ENCODE measurements at places on chromosomes 3 and 15. TPM values are rescaled to one million over a fixed set of nuclear protein-coding genes. Genes with fewer than 3 reads are reported as not detected.

Gene GABRR3
- not detected for total RNA-seq

Gene SENP7
- 10.1 TPM for total RNA-seq

Gene SERINC4
- 0.14 TPM for total RNA-seq

DNA sequence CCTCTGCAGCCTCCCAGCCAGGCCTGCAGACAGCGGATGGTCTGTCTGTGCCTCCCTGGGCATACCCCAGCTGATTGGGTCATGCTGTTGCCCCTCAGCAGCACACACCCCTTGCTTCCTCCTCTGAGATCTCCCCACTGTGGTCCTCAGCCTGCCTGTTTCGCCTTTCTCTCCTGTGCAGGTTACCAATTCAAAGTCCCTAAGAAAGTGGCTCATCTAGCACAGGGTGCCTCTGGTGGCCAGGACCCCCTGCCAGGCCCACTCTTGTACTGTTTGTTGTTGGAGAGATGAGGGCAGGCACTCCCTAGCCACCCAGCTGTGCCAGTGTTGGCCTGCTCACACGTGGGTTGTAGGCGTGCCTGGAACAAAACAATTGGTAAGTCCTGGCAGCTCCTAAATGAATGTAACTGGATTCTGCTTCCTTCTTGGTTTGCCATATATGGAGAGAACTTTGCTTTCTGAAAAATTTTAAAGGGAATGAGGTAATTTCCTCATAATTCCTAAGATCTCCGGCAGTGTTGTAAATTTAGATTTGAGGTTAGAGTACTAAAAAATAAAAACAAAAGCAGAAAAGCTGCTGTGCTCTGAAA is 213.2 kb upstream of the IL12A start:
- DNase-seq = no peak

DNA sequence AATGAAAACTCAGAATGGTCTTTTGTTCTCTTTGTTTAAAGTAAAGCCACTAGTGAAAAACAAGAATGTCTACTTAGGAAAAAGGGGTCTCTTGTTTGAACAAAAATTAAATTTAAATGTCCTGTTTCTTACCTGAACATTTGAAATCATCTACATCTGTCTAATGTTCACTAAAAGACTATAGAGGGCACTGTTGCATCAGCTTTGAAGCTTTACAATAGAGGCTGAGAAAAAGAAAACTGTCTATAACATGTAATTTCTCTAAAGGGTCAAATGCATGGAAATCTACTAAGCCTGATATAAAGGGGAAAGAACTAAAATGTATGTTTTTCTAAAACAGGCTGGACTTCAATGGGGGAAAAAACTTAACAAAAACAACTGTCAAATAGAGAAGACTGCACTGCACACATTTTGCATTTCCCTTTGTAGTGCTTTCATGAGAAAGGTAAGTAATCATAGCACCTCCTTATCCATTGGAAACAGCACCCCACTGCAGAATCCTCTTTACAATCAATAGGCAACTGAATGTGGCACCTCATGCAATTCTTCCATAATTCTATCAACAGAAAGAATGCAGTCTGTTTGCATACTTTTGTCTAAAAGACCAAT is 26.3 kb downstream of the DPH6 start:
- no peak for DNase-seq

GRCh38 chr3:162142511-162142910 is 645.9 kb downstream of the OTOL1 start:
- DNase-seq = no peak

- no peak for DNase-seq
These were observed 347.7 kb downstream of the ZBBX start for GRCh38 chr3:167032267-167032876.

DNA sequence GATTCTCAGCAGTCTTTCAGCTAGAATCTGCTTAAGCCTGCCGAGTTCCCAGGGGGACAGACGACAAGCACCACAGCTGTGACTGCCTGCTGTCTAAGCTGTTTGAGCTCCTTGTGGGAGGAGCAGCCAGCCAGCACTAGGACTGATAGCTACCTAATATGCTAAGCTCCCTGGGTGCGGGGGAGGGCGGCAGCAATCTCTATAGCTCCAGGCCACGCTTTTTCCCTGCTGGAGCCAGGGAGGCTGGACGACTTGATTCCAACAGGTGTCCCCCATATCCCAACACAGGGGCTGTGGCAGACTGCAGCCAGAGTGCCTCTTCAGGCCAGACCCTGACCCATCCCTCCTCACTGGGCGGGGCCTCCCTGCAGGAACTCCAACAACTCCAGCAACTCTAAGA is 134.1 kb upstream of the ARPP21 start:
- DNase-seq = no peak

DNA sequence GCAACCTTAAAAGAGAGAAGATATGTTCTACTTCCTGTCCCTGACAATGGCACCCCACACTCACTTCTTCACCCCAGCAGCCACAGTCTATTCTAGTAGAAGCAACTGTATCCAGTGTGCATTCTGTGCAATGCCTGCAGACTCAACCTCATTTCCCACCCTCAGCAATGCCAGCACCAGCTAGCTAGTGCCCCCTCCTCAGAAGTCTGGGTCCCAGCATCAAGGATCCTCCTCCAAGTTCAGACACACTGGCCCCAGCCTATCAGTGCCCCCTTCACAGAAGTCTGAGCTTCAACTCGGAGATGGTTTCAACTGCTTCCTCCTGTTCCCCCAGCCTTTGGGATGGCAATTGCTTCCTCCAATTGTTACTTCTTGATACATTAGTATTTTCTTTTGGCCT is 268.3 kb downstream of the MEX3B start:
- no peak for DNase-seq

- DNase-seq = no peak
These were observed 204.5 kb downstream of the OCA2 start for GRCh38 chr15:27894645-27895044.

DNA sequence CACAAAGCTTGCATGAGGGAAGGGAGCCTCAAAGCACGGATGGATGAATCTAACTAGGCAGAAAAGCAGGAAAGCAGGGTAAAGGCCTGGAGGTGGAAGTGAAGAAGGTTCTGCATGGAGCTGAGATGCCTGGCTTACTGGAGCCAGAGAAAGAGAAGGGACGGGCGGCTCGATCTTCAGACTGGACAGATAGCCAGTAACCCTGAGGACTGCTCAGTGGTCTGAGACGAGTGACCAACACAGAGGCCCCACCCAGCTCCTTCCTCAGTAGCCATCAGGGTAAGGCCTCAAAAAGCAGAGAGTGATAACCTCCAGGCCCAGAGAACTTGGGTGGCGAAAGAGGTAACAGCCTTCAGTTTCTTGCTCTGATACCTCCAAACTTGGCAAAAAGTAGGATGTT is 6.4 kb downstream of the CLN6 start:
- DNase-seq = no peak

GRCh38 chr15:63086947-63087346 is 34.7 kb upstream of the LACTB start:
- DNase-seq = no peak
